ENCODE measurements at places on chromosomes 3 and 15. TPM values are rescaled to one million over a fixed set of nuclear protein-coding genes. Genes with fewer than 3 reads are reported as not detected.

DNA sequence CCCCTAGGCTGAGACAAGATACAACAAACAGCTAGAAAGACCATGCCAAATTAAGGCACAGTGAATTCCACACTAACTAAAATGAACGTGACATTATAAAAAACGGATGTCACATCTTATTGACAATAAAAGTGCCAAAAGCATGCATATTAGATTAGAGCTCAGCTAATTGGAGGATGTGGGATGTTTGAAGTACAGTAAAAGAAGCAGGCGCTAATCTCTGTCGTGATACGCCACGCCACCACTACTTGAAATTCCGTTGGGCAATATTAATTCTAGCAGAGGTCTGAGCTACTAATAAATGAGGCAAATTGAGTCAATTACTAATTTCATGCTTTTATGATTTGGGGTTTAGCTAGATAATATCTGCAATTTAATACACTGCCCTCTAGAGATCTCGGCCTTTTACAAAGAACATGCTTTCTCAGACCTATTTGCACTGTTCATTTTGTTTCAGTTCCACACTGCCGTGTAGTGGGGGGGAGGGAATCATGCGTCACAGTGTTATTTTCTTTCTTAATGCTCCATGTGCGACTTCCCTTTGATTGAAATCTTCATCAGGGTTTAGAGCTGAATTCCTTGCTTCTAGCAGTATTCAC, 52.9 kb upstream of the ROBO2 start:
- no peak for DNase-seq

DNA sequence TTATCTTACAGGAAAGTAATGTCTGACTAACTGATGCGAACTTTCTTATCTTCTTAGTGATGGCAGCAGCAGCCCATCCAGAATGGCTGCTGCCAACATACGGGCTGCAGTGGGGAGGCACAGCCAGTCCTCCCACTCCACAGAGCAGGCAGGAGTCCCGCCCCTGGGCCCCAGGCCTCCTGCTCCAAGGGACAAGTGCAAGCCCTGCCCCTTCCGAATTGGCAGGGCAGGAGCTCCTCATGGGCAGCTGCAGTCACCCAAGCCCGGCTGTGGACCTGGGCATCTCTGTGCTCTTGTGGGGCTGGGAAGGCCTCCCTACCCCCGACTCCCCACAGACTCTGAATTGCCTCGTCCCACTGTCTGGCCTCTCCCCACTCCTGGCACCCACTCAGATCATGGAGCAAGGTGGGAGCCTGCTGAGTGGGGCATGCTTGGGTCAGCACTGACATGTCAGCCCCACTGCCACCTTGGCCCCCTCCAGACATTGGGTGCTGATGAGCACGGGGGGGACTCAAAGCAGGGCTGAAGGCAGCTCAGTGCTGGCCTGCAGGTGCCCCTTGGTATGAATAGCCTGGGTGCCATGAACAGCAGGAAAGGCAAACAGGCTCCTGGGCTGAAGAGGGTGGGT, 618.9 kb upstream of the KCNMB2 start:
- no peak for DNase-seq

DNA sequence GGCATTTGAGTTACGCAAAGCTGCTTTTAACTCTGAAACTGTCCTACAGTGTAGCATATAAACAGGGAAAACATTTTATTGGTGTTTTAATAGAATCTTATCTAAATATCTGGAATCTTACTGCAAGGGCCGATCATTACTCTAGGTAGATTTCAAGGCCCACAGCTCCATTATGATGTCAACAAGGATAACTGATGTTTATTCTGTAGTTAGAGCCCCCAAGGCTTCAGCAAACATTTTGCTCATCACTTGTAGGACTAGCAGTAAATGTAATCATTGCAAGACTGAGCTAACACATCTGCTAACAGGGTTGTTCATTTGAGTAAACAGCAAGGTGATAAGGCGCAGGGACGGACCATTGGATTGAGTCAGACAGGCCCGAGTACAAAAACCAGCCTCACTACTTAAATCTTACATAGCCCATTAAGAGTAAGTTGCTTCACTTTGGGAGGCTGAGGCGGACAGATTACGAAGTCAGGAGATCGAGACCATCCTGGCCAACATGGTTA, 332.5 kb upstream of the TPRG1 start:
- DNase-seq: no peak

DNA sequence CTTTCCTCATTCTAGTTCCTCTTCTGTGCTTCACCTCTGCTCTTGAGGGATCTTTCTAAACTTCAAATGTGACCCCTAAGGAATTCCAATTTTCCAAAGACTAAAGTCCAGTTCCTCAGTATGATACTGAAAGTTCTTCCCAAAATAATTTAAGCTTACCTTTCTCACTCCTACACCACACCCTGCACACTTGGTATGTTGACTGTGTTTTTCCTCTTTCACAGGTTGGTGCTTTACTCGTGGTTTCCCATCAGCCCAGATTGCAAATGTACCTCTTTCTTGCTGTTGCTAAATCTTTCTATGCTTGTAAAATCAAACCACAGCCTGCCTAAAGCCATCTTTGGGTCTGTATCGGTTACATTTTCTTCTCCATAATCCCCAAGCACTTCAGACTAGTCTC, 30.5 kb upstream of the CLDN16 start:
- no peak for DNase-seq

GRCh38 chr3:181912384-181912783, 200.7 kb downstream of the SOX2 start:
- DNase-seq: no peak

DNA sequence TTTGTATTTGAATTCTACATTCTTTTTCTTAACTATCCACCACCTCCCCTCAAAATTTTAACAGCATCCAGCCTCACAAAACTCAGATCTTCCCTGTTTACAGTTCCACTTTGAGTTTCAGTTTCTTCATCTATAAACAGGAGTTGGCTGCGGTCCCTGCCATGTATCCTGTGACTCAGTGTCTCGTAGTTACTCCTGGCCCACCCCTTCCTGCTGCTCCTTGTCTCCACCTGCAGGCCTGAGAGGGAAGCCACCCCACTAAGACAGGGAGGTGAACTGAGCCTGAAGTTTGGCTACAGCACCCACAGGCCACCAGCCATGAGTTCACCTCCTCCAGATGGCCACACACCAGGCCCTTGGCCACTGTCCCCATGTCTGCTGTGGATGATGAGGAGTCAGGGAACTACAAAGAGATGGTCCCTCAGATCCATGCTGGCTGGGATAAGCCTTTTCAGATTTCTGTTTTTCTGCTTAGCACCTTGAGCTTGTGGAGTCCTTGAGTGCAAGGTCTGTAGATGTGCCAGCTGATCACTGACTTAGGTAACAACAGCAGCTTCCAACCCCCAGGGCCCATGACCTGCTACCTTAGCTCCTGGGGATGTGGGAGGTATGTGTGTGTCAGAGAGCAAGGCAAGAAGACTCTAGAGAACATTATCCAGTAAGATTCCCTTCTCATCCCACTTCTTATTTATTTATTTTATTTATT, 37.5 kb downstream of the CD86 start:
- DNase-seq: no peak

DNA sequence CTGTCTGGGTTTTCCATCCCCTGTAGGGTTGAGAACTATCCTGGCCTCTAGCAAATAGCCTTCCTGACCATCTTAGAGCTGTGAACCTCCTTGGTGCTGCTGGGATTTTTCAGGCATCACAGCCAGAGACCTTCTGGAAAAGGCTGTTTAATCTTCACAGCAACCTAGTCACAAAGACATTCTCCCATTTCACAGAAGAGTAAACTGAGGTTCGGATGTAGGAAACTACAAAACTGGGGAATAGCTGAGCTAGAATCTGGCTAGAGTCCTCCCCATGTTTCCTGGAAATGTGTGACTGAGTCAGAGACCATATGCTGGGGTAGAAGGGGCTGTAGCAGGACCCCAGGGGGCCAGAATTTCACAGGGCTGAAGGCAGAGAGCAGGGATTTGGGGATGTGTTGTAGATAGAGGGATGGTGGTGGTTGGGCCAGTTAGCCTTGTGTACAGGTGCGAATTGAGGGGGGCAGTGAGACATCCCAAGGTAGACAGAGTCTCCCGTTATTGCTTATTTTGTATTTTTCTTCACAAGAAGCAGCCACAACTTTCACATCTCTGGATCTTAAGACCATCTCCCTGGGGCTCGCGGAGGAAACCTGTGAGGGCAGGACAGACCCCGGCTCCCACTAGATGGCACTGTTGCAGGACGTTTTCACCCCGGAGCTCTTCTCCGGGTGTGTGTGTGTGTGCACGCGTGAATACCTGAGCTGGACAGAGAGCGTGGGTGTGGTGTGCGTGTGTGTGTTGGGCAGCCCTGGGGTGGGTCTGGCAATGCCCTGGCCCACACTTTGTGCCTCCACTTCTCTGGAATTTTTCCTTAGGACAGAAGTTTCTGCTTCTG, 66.9 kb upstream of the PRR23C start:
- peak; percentile 77 for DNase-seq

GRCh38 chr15:68561901-68562300, 16.9 kb upstream of the CORO2B start:
- DNase-seq: no peak

The UBA3 gene
- total RNA-seq: 77.1 TPM

The LEKR1 gene
- total RNA-seq: 1.5 TPM

The GUCA1C gene
- total RNA-seq: not detected

All from osteoblast (primary cell).